ENCODE measurements at places on chromosomes 6 and 20.
A peak's percentile ranks its signal among the peaks of the same experiment; 100 is the strongest.

DNA sequence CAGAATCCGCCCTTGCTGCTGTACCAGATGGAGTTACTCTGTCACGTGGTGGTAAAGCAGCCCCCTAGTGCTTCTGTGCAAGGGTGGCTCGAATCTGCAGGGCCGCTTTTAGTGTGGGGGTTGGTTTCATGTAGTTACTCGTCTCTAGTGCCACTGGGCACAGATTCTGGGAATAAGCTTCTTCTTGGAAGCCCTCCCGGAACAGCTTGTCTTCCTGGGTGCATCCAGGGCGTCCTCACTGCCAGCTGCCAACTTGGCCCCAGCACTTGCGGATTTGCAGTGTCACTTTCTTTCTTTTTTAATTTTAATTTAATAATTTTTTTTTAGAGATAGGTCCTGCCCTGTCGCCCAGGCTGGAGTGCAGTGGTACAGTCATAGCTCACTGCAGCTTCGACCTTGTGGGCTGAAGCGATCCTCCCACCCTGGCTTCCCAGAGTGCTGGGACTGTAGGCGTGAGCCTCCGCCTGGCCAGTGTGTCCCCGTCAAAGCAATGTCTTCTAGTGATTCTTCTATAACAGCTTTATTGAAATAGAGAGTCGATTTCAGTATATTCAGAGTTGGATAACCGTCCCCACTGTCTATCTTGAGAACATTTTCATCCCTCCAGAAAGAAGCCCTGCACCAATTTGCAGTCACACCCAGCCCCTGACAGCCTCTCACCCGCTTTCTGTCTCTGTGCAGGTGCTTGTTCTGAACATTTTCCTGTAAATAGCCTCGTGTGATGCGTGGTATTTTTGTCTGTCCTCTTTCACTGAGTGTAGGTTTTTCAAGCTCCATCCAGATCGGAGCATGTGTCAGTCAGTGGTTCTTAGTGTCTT is 25.9 kb downstream of the PYGB start:
- H3K27ac ChIP-seq, result peak overlapping the region; percentile 88
- peak; percentile 86 for DNase-seq
- H3K27me3 ChIP-seq, result no peaks in the 10 kb centered on the region
- peaks cover 44% of the 10 kb centered on the region for H3K4me1 ChIP-seq
- peaks cover 97% of the 10 kb centered on the region for H3K36me3 ChIP-seq

- H3K27ac ChIP-seq, result no peak overlapping the region
- DNase-seq, result peak; percentile 56
- peak overlapping the region; percentile 44 for H3K4me3 ChIP-seq
- H3K4me1 ChIP-seq, result peaks cover 14% of the 10 kb centered on the region
- H3K36me3 ChIP-seq, result no peaks in the 10 kb centered on the region
- peaks cover 31% of the 10 kb centered on the region for H3K27me3 ChIP-seq
Observed at GRCh38 chr6:83707829-83708545, 914 bp downstream of the SNAP91 start.

DNA sequence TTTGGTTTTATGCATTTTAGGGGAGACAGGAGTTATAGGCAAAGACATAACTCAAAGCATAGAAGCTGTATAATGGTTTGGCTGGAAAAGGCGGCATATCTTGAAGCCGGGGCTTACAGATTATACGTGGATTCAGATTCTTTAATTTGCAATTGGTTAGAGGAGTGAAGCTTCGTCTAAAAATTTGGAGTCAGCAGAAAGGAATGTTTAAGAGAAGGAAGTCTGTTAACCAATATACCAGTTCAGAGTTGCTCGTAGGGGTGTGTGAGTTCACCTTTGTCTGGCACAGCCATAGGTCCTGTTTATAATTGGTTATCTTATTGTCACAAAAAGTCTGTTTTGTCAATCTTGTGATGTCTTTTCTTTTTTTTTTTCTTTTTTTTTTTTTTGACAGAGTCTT is 8.9 kb downstream of the ARHGAP40 start:
- H3K27ac ChIP-seq, result no peak overlapping the region
- no peaks in the 10 kb centered on the region for H3K27me3 ChIP-seq
- H3K4me3 ChIP-seq, result no peak overlapping the region
- DNase-seq, result no peak
- no peaks in the 10 kb centered on the region for H3K4me1 ChIP-seq

GRCh38 chr20:59620860-59621505 is 16.6 kb downstream of the PHACTR3 start:
- no peaks in the 10 kb centered on the region for H3K36me3 ChIP-seq
- H3K27me3 ChIP-seq, result peaks cover 21% of the 10 kb centered on the region
- H3K4me1 ChIP-seq, result no peaks in the 10 kb centered on the region
- no peak overlapping the region for H3K4me3 ChIP-seq
- no peak overlapping the region for H3K27ac ChIP-seq

GRCh38 chr6:125224231-125224861 is 70.8 kb downstream of the TPD52L1 start:
- H3K4me1 ChIP-seq, result peaks cover 29% of the 10 kb centered on the region
- H3K4me3 ChIP-seq, result no peak overlapping the region
- H3K36me3 ChIP-seq, result no peaks in the 10 kb centered on the region
- no peak for DNase-seq

DNA sequence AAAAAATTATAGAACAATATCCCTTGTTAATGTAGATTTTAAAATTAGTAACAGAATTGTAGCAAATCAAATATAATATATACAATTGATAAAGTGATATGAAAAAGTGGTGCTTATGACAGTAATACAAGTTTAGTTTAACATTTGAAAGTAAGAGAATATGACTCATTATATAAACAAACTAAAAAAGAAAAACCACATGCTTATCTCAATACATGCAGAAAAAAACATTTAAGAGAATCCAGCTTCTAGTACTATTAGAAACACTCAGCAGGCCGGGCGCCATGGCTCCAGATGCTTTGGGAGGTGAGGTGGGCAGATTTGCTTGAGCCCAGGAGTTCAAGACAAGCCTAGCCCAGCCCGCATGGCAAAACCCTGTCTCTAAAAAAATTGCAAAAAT is 60.7 kb upstream of the LAMA2 start:
- DNase-seq, result no peak
- no peaks in the 10 kb centered on the region for H3K36me3 ChIP-seq
- no peaks in the 10 kb centered on the region for H3K4me1 ChIP-seq
- no peaks in the 10 kb centered on the region for H3K27me3 ChIP-seq
- H3K27ac ChIP-seq, result no peak overlapping the region

DNA sequence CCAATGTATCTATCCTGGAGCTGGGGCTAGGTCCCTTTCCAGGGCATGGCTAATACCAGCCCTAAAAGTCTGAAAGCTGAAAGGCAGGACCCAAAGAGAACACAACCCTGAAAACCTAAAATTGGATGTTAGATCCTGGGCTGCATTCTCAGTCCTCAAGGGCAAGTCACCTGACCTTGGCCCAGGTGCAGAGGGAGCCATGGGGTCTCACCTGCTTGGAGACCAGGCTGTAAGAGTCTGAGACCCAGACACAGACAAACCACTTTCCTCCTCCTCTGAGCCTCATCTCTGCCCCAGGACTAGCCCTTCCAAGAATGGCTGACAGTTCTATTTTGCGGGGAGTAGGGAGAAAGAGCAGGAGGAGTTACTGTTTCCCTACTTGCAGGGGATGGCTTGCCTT is 60.0 kb downstream of the EFCAB8 start:
- H3K4me1 ChIP-seq, result no peaks in the 10 kb centered on the region
- no peaks in the 10 kb centered on the region for H3K27me3 ChIP-seq
- no peak overlapping the region for H3K27ac ChIP-seq

GRCh38 chr6:34901930-34902329 is 12.9 kb downstream of the ANKS1A start:
- H3K36me3 ChIP-seq, result no peaks in the 10 kb centered on the region
- H3K4me1 ChIP-seq, result no peaks in the 10 kb centered on the region
- no peak overlapping the region for H3K4me3 ChIP-seq
- H3K27ac ChIP-seq, result no peak overlapping the region
- no peaks in the 10 kb centered on the region for H3K27me3 ChIP-seq
- DNase-seq, result no peak

DNA sequence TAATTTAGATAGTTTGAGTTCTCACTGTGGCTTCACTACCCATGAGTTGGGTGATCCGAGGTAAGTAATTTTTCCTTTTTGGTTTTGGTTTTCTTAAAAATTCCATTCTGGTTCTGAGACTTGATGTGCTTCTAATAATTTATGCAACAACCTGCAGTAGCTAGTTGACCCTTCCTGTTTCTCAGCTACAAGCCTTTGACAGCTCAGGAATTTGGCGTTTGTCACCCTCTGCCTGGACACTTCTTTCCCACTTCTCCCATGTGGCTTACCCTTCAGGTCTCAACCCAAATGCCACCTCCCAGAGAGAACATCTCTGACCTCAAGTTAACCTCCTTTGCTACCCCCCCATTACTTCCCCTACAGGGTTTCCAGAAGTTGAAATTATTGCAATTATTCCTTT is 49.7 kb upstream of the TSHZ2 start:
- H3K36me3 ChIP-seq, result no peaks in the 10 kb centered on the region
- H3K4me3 ChIP-seq, result no peak overlapping the region
- H3K27ac ChIP-seq, result no peak overlapping the region
- H3K4me1 ChIP-seq, result no peaks in the 10 kb centered on the region
- H3K27me3 ChIP-seq, result no peaks in the 10 kb centered on the region

DNA sequence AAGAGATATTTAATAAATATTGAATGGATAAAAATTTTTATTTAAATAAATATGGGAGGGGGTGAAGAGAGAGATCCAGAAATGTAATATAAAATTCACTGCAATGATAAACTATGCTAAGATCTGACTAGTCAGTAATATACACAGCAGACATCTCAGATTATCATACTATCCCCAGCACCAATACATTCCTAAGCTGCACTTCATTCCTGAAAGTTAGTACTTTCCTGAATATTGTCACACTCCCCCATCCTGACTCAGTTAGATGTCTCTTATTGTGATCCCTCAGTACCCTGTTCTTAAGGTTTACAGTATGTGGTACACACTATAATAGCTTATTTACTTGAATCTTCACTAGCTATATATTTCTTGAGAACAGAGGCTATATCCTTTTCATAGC is 88.3 kb upstream of the KCNQ5 start:
- no peak overlapping the region for H3K4me3 ChIP-seq
- no peak overlapping the region for H3K27ac ChIP-seq
- no peaks in the 10 kb centered on the region for H3K36me3 ChIP-seq
- no peaks in the 10 kb centered on the region for H3K27me3 ChIP-seq

- H3K4me1 ChIP-seq, result no peaks in the 10 kb centered on the region
- H3K27ac ChIP-seq, result no peak overlapping the region
- no peaks in the 10 kb centered on the region for H3K36me3 ChIP-seq
- H3K27me3 ChIP-seq, result no peaks in the 10 kb centered on the region
Observed at GRCh38 chr6:20366082-20366830, 35.4 kb upstream of the E2F3 start.

GRCh38 chr6:107546691-107547450 is 57.0 kb downstream of the SOBP start:
- H3K27me3 ChIP-seq, result no peaks in the 10 kb centered on the region
- no peak overlapping the region for H3K4me3 ChIP-seq
- no peak for DNase-seq
- no peaks in the 10 kb centered on the region for H3K36me3 ChIP-seq
- no peaks in the 10 kb centered on the region for H3K4me1 ChIP-seq

- H3K27me3 ChIP-seq, result no peaks in the 10 kb centered on the region
- no peak for DNase-seq
- peak overlapping the region; percentile 92 for H3K4me3 ChIP-seq
- H3K36me3 ChIP-seq, result no peaks in the 10 kb centered on the region
- H3K4me1 ChIP-seq, result peaks cover 20% of the 10 kb centered on the region
- H3K27ac ChIP-seq, result peak overlapping the region; percentile 89
Observed at GRCh38 chr6:70413992-70414494, 735 bp downstream of the FAM135A start.

DNA sequence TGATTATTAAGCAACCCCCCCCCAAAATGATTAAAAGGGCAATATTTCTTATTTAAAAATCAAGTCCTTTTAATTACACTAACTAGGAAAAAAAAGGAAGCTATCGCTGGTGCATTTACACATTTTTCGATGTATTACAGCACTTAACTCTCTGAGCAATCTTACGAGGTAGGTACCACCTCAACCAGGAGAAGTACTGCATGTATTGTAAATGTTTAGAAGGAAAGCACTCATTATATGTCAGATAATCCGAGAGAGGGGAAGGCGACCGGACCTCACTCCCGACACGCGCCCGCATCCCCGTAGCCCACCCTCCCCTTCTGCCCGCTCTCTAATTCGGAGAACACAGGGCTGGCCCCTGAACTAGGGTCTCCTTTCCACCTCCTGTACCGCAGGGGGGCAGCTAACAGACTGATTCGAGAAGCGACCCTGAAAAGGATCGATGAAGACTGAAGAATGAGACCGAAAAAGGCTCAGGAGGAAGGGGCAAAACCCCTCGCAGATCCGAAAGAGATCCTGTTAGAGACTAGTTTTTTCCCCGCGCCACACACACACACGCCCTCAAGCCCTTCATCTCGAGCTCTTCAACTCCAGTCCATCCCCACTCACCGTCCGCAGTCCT is 337 bp downstream of the ESF1 start:
- DNase-seq, result no peak
- no peaks in the 10 kb centered on the region for H3K27me3 ChIP-seq
- peaks cover 37% of the 10 kb centered on the region for H3K4me1 ChIP-seq
- peak overlapping the region; percentile 83 for H3K27ac ChIP-seq
- H3K36me3 ChIP-seq, result no peaks in the 10 kb centered on the region
- peak overlapping the region; percentile 67 for H3K4me3 ChIP-seq

DNA sequence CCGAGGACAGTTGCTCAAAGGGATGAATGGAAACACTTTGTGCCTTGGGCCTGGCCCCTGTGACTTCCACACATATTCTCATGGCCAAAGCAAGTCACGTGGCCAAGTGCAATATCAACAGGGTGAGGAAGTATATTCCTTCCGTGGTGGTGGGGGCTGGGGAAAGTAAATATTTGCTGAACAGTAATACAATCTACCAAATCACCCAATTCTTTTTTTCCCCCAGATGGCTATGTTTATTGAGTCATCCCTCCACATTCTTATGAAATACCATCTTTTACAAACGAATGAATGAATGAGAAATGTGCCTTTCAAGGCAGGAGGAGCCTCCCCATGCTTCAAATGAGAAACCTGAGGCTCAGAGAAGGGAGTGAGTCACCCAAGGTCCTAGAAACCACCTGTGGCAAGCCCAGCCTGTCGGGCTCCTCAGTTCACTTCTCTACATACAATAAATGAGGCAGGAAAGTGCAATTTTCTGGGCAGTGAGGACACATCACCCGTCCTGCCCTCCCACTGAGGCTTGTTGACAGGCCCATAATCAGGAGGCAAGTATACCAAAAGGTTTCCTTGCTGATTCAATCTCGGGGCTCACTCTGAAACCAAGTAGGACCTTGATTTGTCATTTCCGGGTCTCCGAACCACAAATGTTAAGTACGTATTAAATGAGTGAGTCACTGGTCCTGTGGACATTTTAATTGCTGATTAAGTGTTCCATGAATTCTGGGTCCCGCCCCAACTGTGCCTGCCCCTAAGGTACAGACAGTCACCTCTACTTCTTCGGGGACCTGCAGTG is 25.3 kb upstream of the TOP1 start:
- H3K27me3 ChIP-seq, result no peaks in the 10 kb centered on the region
- H3K4me3 ChIP-seq, result no peak overlapping the region
- H3K36me3 ChIP-seq, result no peaks in the 10 kb centered on the region
- H3K27ac ChIP-seq, result peak overlapping the region; percentile 74
- H3K4me1 ChIP-seq, result no peaks in the 10 kb centered on the region
